Activated CD4-positive, alpha-beta T cell treated with anti-CD3 and anti-CD28 coated beads, Interleukin-2, amount 50 U/mL, for 24 hours (primary cell): ENCODE measurements at places on chromosomes 4 and X.

DNA sequence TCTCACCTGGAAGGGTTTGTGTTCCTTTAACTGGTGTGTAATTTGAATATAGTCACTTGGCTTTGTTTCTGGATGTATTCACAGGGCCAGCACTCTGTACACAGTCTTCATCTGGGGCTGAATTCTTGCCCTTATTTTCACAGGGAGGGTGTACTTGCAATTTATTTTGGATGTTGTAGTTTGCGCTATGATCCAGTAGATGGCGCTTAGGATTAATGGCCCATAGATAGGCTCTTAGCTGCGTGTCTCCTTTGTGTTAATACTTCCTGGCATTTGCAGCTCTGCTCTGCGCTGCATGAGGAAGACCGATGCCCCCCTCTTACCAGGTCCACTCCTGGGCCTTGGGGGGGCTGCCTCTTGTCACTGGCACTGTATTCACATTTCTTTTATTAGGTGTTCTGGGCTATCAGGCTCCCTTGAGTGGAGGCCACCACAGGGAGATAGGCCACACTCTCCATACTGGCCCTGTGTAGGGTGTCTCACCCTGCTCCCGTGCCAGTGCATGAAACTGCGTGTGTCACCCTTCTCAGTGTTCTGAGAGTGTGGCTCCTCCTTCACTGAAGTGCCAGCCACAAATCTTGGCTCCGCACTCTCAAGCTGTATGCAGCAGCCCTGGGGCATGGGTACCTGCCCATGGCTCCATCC lies 562.2 kb downstream of the ZIC3 start:
- DNase-seq = no peak

DNA sequence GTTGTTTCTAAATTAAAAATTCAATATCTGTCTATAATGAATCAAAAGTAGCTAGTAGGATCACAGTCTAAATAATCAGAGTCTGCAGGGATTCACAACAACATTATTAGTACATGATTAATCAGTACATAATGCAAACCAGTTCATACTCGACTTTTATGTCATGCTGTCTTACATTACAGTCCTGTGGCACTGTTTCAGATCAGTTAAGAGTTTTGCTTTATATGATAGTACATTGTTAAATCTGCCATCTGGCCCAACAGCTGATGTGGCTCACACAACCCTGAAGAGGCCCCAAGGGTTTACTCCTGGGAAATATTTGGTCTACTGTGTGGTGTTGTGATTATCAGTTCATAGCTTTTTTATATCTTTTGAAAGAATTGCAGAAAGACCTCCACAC lies 247.1 kb upstream of the ETNPPL start:
- DNase-seq = no peak

GRCh38 chr4:184778325-184778724 lies 44.4 kb upstream of the CENPU start:
- DNase-seq = no peak

DNA sequence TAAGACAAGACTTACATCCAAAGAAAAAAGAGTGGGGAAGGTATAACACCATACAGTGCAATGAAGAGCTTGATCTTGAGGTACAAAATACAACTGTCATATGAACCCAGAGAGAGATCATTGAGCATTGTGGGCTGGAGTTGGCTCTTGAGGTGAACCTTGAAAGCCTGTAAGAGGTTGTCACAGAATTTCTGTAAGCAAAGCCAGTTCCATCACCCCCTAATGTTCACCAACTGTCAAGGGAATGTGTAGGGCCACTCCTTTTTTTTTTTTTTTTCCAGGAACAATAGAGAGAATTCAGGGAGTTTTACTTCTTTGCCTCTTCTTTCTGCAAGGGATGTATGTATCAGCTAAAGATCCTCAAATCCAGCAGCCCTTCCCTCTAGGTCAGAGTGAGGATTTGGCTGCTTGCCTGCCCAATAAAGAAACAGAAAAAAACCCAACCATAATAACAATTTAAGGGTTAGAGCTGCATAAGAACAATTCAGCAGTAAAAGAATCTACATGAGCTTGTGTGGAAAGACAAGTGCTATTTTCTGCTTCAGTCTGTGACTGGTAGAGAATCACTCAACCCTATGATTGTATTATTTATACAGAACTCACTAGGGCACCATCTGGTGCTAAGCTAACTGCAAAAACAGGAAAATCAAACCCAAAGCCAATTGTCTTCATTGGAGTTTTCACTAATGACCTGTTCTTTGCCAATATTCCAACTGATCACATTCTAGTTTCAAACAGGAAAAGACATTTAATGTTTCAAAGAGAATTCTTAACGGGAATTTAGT lies 217.5 kb upstream of the TEX13C start:
- no peak for DNase-seq

GRCh38 chr4:21522296-21522695 lies 426.3 kb downstream of the KCNIP4 start:
- no peak for DNase-seq

DNA sequence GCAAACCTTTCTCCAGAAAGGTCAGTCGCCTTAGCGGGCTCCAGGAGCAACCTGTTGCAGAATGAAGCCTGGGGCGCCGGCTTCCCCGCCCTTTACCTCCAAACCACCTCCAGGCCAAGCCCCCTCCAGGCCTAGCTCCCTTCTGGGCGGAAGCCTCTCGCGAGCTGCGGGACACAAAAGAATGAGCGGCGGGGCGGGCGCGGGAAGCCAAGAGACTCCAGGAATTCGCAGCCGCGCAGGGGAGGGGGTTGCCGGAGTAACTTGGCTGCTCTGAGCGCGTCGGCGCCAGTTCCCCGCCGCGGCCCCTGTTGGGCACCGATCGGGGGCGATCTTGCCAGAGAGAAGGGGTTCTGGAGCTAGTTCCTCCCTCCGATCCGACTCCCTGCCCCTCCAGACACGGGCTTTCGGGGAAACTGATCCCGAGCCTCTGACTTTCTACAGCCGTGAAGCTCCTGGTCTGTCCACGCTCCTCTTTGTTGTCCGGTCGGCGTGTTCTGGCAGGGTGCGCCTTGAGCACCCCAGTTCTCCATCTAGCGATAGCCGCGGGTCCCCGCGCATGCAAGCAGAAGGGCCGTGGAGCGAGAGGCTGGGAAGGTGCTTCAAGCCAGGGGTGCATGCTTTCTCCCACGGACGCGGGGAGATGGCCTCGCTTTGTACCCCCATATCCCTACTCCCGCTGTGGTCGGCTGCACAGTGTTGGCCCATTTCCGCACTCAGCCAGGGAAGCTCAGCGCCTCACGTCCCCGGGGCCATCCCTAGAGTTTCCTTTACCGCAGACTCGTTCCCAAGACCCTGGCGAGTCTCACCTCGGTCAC lies 1.2 kb downstream of the PROM1 start:
- no peak for DNase-seq

- peak; percentile 1 for DNase-seq
These were observed 509.6 kb upstream of the DIPK2B start for GRCh38 chrX:45710081-45710801.

DNA sequence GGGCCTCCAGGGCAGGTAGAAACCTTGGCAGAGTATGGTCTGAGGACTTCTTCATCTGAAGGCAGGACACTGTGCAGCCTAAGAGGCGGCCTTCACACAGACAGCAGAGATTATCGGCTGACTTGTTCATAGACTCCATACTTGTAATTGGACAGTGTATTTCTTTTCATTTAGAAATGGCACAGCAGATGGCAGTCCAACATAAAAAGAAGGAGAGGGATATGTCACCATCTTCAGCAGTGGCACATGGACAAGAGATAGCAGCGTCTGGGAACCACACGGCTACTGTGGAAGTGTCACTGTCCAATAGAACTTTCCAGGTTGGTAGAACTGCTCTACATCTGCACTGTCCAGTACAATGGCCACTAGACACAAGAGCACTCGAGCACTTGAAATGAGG lies 21.7 kb upstream of the GEMIN8 start:
- no peak for DNase-seq

DNA sequence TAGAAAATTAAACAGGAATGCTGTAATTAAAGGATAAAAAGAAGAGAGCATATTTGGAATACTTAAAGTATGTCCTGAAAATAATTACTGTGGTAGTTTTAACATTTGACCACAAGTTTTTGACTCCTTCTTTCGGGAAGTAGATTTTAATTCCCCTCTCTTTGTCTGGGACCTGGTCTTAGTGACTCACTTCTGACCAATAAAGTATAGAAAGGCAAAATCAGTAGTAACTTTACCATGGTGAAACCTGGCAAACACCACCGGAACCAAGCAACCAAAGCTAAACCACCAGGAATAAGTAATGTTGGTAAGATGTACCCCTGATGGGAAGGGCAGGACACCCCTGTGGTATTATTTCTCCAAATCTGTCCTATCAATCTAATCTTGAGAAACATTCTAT lies 314.8 kb downstream of the PDHA2 start:
- no peak for DNase-seq

DNA sequence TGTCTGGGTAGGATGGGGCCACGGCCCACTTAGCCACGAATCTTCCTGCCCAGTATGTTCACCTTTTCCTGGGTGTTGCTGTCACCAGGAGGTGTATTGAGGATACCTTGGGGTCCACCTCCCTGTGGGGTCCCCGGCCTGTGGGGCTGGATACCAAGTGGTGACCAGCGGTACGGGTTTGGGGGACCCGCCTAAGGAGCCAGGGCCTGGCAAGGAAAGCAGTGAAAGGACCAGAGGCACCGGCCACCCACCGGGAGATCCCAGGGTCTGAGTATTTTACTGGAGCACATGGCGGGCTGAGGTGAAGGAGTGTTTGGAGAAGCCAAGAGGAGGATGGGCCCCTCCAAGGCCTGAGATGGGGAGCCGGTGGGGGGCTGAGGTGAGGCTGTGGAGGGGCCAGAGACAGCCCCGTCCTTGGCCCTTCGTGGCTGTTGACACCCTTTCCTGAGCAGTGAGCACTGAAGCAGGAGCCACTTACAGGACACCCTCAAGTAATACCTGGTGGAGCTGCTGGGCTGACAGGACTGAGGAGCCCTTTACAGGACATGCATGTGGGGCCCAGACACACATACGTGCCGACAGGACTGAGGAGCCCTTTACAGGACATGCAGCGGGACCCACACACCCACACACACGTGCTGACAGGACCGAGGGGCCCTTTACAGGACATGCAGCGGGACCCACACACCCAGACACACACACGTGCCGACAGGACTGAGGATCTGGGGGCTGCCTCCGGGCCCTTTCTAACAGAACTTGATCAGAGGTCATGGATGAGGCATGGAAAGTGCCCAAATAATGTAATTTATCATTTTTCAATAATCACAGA lies 38.4 kb downstream of the TMEM271 start:
- no peak for DNase-seq

DNA sequence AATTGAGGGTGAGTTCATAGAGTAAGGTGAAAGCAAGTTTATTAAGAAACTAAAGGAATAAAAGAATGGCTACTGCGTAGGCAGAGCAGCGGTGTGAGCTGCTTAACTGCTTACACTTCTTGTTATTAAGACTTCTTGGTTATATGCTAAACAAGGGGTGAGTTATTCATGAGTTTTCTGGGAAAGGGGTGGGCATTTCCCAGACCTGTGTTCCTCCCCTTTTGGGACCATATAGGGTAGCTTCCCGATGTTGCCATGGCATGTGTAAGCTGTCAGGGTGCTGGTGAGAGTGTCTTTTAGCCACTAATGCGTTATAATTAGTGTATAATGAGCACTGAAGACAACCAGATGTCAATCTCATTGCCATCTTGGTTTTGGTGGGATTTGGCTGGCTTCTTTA lies 126.5 kb downstream of the ARSF start:
- DNase-seq = no peak

GRCh38 chr4:1684506-1685234 lies 557 bp upstream of the FAM53A start:
- peak; percentile 91 for DNase-seq

DNA sequence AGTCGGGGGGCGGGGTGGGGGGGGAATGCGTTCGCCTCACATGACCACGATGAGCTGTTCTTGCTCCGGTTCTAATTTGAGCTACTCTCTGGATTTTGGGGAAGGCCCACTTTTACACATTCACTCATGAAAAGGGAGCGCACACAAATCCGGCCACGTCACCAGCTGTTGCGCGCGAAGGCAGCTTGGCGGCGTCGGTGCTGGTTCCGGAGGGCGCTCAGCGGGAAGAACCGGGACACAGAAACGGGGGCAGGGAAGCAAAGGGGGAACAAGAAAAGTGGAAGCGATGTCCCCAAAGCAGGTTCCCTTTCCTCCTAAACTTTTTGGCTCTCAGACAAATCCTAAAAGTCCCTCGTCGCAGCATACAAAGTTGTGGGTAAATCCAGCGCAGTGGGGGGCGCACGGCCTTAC lies 605 bp downstream of the ANXA5 start:
- peak; percentile 17 for DNase-seq

DNA sequence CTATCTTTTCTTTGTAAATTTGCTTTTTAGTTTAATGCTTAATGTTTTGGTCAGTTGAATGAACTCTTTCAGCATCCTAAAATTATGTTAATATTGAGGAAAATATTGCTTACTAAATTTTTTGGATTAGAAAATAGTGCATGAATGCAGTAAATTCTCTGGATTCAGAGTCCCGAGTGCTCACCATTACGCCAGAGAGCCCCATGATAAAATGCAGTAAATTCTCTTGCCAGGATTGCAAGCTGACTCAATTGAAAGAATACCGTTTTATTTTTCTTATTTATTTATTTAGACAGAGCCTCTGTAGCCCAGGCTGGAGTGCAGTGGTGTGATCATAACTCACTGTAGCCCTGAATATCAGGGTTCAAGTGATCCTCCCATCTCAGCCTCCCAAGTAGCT lies 60.9 kb upstream of the ENPEP start:
- DNase-seq = no peak

DNA sequence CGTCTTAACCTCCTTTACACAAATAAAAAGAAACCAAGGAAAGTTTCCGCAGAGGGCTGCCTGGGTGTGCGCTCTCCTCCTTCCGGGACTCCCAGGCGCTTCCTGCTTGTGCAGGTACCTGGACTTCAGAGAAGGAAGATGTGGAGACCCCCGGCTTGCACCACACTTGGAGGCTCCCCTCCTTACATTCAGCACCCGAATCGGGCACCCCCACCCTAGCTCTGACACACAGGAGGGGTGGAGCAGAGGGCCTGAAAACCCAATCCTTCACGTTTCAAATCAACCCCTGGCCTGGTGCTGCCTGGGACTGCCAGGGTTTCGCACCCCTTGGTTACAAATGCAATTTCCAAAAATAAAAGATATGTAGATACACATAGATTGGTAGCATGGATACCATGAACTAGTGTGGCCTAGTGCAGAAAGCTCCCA lies 3.1 kb downstream of the NKX3-2 start:
- no peak for DNase-seq

DNA sequence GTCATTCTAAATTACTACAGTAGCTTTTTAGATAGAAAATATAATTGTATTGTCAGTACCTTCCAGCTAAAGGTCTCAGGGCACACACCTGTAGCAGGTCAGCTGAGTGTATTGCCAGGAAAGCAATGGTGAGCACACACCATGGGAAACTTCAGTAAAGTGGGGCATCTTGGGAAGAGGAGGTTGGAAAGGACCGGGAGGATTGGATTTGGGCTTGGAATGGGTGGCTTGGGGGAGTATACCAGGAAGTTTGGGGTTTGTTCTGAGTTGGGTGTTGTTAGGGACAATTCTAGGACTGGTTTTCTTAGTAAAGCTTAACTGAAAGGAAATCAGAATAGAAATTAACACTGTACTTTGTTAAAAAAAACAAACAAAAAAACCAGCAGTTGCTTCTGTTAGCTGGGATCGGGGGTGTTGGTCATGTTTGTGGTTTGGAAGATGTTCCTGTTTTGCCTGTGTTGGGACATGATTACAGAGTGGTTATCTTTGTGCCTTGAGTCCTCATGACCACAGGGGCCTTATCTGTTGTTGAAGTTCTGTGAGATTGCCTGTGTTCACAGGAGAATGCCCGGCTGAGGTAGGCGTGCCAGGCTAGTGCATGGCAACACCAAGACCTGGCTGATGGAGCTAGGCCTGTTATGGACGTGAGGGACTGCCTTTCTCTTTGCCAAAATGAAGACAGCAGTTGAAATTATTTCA lies 35.1 kb downstream of the PRIMPOL start:
- DNase-seq = no peak
